Stimulated activated CD8-positive, alpha-beta memory T cell treated with anti-CD3 and anti-CD28 coated beads, Interleukin-7, amount 100 ng/mL, for 1 hour (primary cell): ENCODE measurements at places on chromosomes 11 and 22.

GRCh38 chr11:12981676-12982522, 27.2 kb upstream of the RASSF10 start:
- DNase-seq = no peak

DNA sequence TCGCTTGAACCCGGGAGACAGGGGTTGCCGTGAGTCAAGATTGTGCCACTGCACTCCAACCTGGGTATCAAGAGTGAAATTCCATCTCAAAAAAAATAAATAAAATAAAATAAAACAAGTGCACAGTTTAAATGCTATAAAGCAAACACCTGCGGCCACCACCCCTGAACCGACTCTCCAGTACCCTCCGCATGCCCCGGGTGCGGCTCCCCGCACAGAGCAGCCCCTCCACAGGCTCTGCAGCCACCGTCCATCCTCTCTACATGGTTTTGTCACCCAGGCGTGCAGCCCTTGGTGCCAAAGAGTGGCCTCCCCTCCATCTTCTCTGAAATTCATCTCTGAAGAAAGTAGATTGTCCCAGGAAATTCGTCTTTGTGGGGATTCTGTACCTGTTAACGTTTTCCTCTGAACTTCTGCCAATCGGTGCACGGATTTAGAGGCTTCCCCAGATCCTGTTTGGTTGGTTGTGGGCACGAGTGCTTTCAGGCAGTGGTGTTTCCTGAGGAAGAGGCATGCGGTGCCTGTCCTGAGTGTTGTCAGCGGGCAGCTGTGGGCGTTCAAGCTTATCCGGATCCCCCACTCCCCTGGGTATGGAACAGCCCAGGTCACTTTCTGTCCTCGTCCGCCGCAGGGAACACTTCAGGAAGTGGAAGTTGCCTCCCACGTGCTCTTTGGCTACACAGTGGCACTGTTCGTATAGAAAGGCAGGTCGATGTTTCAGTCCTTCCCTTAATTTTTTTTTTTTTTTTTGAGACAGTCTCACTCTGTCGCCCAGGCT, 4.1 kb downstream of the MIOX start:
- no peak for DNase-seq

DNA sequence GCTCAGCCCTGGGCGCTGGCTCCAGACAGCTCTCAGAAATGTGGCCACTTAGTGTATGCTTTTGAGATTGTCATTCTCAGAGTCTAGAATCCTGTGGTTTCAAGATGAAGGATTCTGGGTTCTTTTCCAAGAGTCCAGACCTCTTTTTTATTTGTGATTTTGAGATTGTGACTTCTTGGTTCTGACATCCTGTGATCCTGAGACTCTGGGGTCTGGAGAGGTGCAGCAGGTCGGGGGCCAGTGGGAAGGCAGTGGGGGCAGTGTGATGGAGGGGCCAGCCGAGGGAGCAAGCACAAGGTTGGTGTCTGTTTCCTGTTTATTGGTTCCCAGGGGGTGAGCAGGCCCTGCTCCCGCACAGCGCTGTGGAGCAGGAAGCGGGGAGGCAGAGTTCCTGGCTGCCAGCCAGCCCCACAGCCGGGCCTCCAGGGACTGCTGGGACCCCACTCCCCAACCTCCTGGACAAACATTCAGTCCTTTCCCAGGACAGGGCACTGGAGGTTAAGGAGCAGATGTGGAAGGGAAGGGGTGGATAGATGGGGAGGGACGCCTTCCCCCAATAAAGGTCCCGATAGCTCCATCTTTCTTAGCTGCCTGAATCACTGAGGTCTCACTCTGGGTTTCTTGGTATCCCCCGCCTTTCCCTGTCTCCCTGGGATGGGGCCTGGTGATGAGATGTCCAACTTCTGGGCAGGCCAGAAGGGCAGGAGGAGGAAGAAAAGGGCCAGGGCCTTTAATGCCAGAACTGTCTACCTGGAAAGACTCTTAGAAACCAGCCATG, 13.7 kb downstream of the ARHGEF17 start:
- no peak for DNase-seq

DNA sequence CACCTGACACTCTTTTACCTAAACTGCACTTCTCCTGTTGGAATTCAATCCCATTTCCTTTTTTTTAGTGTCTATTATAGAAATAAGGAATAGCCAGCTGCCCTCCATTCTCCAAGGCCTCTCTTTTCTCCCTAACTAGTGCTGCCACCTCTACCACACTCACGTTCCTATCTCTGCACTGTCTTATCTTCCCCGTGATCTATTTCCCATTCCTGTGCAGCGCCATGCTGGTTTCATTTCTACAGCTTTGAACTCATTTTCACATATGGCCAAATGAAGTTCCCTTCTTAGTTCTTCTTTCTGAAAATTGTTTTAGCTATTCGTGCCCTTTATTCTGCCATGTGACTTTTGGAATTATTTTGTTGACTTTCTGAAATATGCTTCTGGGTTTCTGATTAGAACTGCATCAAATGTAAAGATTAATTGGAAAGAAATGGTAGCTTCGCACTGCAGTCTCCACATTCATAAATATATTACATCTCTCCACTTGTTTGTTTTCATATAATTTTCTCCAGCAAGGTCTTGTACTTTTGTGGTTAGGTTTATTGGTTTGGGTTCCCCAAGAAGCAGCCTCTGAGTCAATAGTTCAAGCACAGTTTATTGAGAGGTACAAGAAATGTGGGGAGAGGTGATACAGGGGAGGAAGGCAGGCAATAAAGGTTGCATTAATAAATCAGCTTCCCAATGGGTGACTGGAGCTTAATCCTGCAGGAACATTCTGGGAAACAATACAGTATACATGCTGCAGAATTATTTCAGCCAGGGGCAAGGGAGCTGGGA, 43.7 kb upstream of the DRD2 start:
- no peak for DNase-seq

GRCh38 chr22:25660336-25660735, 81.7 kb upstream of the MYO18B start:
- DNase-seq = no peak

- no peak for DNase-seq
Measured at GRCh38 chr11:62953811-62954210, 31.0 kb downstream of the SLC22A6 start.

DNA sequence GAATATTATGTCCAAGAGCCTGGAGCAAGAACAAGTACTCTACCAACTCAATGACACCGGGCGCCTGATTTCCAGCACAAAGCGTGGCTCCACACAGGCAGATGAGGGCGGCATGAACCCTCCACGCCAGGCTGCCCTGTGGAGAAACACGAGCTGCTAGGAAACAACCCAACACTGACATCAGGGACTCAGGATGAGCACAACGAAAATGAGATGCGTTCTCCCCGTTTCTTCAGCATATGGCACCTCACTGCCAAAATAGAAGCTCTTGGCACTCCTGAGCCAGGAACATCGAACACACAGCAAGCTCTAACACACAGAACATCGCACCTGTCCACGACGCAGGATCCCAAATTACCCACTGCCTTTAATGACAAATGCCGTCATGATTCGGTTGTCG, 68.3 kb downstream of the NCAPD3 start:
- DNase-seq = no peak

- DNase-seq = no peak
Measured at GRCh38 chr11:115710980-115711379, 206.8 kb upstream of the CADM1 start.

DNA sequence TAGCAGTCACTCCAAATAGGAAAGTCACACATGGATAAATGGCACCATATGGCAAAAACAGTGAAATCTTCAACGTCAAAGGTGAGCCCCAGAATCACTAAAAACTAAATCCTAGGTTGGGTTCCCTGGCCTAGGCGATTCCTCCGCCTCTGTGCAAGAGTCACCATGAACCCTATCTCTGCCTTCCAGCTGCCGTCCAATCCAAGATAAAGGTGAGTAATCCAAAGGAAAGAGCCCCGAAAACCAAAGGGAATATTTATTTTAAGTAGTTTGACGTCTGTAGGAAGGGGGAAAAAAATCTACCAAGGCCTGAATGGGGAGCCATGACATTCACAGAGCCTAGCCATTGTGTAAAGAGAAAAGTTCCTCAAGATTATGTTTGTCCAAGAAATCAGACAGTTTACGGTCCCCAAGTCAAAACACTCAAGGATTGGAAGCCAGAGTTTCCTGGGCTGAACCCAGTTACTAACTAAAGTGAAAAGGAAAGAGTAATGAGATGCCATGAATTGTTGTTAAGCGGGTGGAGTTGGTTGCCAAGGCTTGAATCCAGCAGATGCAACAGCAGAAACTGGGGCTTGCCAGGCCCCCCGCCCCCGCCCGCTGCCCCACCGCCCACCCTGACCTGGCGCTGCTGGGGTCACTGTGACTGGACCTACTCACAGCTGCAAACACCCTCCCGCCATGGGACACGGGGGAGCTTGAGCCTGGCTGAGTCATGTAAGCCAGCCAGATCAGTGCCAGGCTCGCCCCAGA, 39.7 kb upstream of the ETS1 start:
- DNase-seq = no peak

- no peak for DNase-seq
Measured at GRCh38 chr22:46457502-46458488, 79.6 kb downstream of the CELSR1 start.

DNA sequence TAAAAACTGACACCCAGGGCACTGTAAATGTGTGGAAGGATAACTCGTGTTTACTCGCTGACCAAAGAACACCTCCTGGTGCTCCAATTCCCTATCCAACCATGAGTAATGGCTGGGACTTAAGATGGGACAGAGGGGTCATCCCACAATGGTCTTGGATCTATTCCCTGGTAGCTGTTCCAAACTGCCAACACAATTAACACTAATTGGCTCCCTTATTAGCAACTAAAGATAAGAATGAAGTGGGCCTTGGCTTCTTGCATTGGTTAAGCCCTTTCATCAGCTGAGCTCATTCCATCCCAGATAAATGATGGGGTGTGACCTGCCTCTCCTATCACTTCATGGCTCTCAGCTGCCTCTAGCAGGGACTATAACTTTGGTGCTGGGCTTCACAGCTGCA, 1.5 kb upstream of the SIK3 start:
- DNase-seq = no peak

DNA sequence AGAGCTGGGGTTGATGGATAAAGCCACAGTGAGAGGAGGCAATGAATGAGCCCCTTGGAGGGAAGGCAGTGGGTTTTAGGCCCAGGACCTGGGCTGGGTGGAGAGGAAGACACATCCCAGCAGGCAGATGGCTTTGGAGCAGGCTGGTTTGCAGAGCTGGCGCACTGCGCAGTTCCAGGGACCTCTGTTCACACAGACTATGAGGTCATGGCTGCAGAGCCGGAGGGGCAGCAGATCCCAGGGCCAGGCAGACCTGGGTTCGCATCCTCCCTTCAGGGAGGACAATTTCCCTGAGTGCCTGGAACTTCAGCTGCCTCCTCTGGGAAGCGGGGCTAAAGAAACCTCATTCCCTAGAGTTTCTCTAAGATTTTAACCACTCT, 28.2 kb upstream of the DGKZ start:
- DNase-seq = no peak

DNA sequence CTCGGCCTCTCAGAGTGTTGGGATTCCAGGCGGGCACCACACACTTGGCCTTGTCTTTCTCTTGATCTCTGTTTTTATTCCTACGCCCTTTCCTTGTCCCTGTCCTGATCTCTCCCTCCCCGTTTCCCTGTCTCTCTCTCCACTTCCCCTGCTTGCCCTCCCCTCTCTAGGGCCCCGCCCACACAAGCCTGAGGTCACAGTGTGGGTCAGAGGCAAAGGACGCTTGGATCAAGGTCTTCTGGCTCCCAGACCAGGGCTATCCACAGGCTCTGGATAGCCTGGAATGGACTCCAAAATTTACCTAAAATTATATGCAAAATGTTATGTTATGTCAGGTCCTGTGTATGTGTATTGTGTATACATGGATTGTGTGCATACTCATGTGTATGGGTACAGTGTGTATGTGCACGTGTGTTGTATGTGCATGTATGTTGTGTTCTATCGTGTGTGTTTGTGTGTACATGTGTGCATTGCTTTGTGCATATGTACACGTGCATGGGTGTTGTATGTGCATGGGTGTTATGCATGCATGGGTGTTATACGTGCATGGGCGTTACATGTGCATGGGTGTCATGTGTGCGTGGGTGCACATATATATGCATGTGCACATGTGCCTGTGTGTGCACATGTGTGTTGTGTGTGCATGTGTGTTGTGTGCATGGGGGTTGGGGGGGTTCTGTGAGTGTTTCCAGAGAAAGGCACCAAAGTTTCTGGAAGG, 38.3 kb downstream of the TP53I11 start:
- no peak for DNase-seq

DNA sequence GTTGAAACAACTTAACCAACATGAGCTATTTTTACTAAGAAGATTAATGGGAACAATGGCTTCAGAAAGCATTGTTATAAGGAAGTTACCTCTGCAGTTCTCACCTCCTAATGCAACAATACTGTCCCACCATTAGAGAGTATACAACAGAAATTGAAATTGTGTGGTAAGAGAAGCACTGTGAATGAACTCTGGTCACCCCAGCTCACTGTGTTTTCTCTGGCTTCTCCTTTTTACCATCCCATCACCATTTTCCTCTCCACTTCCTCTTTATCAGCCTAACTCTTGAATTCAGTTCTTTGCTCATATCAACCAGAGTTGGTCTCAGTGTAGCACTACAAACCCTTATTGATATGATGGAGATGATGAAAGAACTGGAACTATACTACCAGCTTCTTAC, 138.0 kb upstream of the POU2AF2 start:
- DNase-seq = no peak

DNA sequence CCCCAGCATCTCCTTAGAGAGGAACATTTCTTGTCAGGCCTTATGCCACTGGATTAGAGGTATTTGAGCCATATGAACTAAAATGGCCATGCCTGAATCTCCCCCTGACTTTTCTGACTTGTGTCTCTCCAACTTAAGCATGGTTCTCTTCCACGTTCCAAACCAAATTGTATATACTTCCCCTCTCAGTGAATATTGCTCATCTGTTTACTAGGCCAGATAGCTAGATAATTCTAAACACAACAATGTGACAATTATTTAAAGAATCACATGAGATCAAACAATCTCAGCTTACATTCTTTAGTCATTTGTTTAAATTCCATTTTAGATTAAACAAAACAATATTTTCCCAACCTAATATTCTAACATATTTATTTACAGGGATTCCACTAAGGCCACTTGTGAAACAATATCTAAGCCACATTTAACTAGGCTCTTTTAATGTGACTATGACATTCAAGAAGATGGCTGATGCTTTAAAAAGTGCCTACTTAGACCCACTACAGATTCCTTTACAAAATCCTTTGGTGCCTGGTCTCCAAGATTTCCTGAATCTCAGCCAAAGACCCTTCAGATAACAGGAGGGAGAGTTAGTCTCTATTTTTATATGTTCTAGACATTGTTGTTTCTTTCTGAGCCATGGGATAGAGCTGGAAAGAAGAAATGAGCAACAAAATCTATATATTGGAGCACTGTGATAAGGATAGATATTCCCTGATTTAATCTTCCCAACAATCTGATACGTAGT, 105.7 kb downstream of the CADM1 start:
- DNase-seq = no peak

- no peak for DNase-seq
Measured at GRCh38 chr22:19892257-19892879, 37.7 kb upstream of the GNB1L start.

GRCh38 chr11:123479048-123479837, 49.2 kb downstream of the GRAMD1B start:
- no peak for DNase-seq

- DNase-seq = no peak
Measured at GRCh38 chr11:11426226-11426952, 73.3 kb upstream of the CSNK2A3 start.
